ENCODE measurements at places on chromosomes 3 and 15.

- DNase-seq: no peak
These were observed 32.5 kb upstream of the MINAR1 start for GRCh38 chr15:79399606-79400005.

DNA sequence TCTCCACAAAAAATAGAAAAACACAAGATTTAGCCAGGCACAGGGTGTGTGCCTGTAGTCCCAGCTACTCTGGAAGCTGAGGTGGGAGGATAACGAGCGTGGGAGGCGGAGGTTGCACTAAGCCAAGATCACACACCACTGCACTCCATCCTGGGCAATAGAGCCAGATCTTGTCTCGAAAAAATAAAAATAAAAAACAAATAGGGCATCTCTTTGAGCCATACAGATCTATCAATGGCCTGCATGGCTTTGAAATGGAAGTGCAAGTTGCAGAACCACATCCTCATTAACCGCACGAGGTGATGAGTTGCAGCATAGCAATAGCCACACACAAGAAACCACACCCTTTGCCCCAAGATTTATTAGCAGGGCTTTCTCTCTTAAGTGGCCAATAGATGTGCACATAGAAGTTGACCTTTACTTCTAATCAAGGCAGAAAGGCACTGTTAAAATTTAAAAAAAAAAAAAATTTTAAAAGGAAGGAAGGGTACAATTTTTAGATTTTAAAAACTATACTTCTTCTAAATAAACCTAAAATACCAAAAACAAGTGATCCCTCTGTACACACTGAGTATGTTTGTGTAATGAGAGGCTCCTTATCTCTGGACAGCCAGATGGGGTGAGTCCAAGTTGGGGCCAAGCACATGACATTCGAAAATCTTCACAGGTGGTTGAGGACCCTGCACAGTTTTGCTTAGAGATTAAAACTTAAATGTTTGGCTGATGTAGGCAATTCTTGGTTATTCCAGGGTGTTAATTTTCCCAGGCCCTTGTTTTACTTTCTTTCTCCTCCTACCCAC is 53.4 kb downstream of the FILIP1L start:
- DNase-seq: peak; percentile 33

DNA sequence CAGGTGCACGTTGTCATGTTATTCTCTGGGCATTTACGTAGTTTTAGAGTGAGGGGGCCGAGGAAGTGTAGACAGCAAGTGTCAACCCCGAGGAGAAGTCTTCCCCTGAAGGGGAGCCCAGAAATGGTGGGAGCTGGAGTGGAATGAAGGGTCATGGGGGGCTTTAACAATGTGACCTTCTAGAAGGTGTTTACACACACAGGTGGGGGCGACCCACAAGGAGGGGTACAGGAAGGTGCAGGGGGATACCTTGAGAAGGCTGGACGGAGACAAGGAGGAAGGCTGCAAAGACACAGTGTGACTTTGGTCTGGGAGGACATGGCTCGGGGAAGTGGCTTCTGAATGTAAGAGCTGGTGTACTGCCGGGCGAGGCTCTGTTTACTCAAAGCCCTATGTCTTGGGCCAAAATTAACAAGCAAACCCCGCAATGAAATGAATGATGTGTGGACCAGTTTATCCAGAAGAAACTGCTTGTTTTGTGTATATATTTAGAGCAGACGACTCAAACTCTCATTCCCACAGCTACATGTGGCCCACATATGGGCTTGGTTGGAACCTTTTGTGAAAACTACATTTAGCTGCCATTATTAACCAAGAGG is 18.7 kb downstream of the TRPM1 start:
- no peak for DNase-seq

- DNase-seq: peak; percentile 55
These were observed at the start of gene THRB for GRCh38 chr3:24494618-24495325. THRB (minus strand) TSS chr3:24494850.

- no peak for DNase-seq
These were observed 217.8 kb downstream of the CHST2 start for GRCh38 chr3:143337387-143337786.

All from inflammatory macrophage treated with lipopolysaccharide for 1 hour (primary cell).